Activated naive CD4-positive, alpha-beta T cell treated with anti-CD3 and anti-CD28 coated beads, Interleukin-2, amount 10 ng/mL, durations not matched to agents 7 days and 5 days (primary cell): ENCODE measurements at places on chromosomes 6 and 20.
A peak's percentile ranks its signal among the peaks of the same experiment; 100 is the strongest.

DNA sequence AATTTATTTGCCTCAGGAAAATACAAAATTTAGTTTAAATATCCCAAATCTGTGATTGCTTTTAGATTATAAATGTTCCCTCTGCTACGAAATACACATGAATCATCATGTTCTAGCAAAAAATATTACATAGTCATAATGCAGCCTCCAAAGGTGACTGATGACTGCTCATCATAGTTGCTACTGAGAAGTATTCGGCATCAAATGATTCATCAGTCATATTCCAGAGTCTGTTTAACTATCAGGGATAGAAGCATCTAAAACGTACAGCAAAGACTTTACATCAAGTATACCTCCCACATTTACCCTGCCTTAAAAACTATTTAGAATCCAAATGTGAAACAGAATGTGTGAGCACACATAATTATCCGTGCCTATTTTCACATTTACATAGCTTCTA lies 626.0 kb downstream of the CDH26 start:
- DNase-seq, result no peak

- no peak for DNase-seq
Observed at GRCh38 chr6:30864325-30864724, 20.0 kb upstream of the DDR1 start.

DNA sequence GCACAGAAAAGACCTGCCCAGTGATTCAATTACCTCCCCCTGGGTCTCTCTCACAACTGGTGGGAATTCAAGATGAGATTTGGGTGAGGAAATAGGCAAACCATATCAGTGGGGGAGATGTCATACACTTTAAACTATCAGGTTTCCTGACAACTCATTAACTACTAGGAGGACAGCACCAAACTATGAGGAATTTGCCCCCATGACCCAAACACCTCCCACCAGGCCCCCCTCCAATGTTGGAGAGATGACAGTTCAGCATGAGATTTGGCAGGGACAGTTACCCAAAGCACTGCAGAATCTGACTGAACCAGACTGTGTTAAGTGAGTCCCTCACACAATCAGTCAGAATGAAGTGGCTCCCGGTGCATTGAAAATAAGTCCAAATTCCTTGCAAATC lies 148.0 kb downstream of the TTLL2 start:
- no peak for DNase-seq

DNA sequence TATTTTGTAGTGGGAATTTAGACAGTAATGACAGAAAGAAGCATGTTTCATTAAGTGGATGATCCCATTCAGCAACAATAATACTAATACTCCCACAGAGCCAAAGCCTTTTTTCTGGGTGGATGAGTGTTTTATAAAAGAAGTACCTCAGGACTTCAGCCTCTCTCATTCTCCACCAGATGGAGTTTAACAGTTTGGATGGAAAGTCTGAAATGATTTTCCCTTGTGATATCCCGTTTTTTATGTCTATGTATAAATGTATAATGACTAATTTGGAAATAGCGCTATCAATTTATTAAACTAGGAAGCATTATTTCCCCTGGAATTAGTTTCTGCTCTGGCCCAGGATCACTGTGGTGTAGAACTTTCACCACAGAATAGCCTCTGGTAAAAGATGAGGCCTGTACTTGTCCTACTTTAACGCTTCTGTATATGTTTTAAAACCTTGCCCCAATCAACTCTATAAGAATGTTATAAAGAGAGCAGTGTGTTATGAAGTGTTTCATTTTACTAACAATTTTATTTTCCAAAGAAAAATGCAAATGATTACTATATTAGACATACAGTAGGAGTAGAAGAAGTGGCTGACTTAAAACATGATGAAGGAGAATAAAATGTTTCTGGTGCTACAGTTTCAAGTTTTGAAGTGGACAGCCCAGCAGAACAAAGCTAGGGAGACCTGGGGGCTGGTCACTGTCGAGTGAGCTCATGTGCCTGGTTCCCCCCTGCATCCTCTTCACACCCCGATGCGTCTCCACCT lies 135.6 kb downstream of the HIVEP1 start:
- DNase-seq, result no peak

GRCh38 chr20:3797226-3797545 lies 1.1 kb downstream of the CDC25B start:
- no peak for DNase-seq

GRCh38 chr6:149271348-149272340 lies 45.9 kb upstream of the TAB2 start:
- DNase-seq, result peak; percentile 46

GRCh38 chr20:63941282-63942081 lies 14.7 kb downstream of the UCKL1 start:
- DNase-seq, result peak; percentile 89

- no peak for DNase-seq
Observed at GRCh38 chr6:5540370-5540769, 279.1 kb downstream of the FARS2 start.

GRCh38 chr6:105804000-105804399 lies 282.1 kb upstream of the PRDM1 start:
- no peak for DNase-seq

- DNase-seq, result peak; percentile 39
Observed at GRCh38 chr20:3716195-3716834, 3.9 kb upstream of the SIGLEC1 start.

DNA sequence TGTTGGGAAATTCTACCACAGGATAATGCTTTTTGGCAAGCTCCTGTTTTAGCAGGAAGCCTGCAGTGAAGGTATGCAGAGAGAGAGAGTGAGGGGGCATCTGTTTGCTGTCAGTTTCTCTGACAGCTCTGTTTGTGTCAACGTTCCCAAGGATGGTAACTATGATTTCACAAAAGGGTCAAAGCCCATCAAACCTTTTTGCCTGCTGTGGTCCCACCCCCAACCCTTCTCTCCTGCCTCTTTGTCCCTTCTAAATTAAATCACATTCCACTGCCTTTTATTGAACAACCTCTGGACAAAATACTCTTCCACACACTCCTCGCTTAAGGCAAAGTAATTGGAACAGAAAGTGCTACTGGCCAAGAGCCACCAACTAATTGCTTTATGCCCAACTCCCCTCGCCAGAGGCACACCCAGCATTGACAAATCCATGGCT lies 128.3 kb downstream of the TSHZ2 start:
- DNase-seq, result no peak

DNA sequence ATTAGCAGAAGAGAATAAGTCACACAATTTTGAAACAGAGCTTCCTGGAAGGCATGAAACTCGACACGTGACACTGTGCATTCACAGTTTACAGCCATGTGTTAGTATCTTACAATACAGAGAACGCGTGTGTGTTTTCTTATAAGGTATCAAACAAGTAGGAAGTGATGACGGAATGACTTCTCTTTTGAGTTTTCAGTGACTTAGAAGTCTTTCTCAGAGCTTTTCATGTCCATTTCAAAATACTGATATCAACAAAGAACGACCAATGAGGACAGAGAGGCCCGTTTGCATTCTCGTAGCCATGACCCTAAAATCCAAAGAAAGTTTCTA lies 36.6 kb upstream of the DUSP22 start:
- no peak for DNase-seq

- DNase-seq, result peak; percentile 43
Observed at GRCh38 chr6:32700391-32701040, 34.1 kb upstream of the HLA-DQB1 start.

- no peak for DNase-seq
Observed at GRCh38 chr6:38153798-38154345, 334.3 kb downstream of the ZFAND3 start.

GRCh38 chr6:26335231-26335630 lies 29.8 kb upstream of the BTN3A2 start:
- DNase-seq, result no peak

- DNase-seq, result no peak
Observed at GRCh38 chr6:32830017-32830416, 8.5 kb downstream of the TAP2 start.

DNA sequence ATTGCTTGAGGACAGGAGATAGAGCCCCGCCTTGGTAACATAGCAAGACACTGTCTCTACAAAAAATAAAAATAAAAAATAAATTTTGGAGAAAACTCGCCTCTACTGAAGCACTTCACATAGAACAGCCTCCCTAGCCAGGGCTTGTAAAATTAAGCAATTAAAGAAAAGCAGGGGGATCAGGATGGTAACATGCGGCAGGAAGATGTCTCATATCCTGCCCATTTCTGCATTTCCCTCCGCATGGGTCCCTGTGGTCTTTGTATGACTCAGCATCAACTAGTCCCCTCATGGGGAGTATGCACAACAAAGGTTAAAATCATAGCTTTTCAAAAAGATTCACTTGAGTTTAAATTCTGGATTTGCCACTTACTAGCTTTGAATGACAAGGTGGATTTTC lies 379.0 kb downstream of the EPHA7 start:
- DNase-seq, result no peak

- no peak for DNase-seq
Observed at GRCh38 chr6:137749696-137750211, 117.3 kb upstream of the TNFAIP3 start.

- no peak for DNase-seq
Observed at GRCh38 chr20:4484379-4484997, 237.2 kb upstream of the PRND start.

DNA sequence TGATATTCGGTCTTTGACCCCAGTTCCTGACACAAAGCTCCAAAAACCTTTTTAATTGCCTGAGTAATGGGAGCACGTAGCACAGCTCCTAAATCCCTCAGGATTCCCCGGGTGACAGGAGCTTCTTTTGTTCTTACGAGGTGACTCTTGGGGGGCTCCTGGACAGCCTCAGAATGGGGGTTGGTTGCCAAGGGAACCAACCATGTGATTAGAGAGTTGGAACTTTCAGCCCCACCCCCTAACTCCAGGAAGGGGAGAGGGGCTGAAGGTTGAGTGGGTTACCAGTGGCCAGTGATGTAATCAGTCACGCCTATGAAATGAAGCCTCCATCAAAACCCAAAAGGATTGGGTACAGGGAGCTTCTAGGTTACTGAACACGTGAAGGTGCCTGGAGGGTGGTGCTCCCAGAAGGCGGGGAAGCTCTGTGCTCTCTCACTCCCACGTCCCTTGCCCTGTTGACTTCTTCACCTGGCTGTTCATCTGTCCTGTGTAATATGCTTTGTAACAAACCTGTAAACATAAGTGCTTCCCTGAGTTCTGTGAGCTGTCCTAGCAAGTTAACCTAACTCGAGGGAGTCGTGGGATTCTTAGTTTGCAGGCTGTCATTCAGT lies 89.5 kb downstream of the CHMP4B start:
- no peak for DNase-seq

DNA sequence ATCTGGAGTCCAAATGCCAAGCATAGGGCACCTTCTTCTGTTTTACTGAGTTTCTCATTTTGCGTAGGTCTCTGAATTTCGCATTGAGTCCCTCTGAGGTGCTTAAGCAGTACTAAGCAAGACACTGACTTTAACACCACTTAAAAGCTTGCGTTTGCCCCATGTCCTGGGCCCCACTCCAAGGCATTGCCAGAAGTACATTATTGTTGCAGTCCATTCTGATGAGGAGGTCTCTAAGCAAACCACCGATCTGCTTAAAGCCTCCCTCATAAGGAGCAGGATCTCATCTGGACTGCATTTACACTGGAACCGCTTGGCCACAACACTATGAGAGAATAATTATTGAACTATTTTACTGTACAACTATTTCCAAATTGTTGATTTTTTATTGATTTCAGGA lies 16.3 kb downstream of the BMP2 start:
- DNase-seq, result no peak

- no peak for DNase-seq
Observed at GRCh38 chr6:42572523-42572922, 8.7 kb downstream of the UBR2 start.
